ENCODE measurements at places on chromosomes 12 and 14.

- no peak for DNase-seq
Measured at GRCh38 chr12:64882687-64883086, 58.2 kb downstream of the TBC1D30 start.

DNA sequence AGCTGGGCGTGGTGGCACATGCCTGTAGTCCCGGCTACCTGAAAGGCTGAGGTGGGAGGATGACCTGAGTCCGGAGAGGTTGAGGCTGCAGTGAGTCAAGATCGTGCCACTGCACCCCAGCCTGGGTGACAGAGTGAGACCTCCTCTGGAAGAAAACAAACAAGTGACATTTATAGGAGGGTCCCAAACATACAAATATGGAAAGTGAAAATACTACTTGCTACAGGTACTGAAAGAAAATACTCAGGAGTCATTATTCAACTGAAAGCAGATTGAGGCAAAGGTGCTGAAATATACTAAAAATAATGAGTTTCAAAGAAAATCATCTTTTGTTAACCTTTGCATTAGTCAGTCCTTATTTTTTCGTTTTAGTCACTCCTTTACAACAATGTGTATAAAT is 53.5 kb downstream of the ETV6 start:
- no peak for DNase-seq

- no peak for DNase-seq
Measured at GRCh38 chr12:75971253-75971652, 60.3 kb downstream of the PHLDA1 start.

GRCh38 chr14:52044791-52045522 is 23.9 kb downstream of the NID2 start:
- no peak for DNase-seq

- DNase-seq, result no peak
Measured at GRCh38 chr14:95609398-95609990, 74.6 kb downstream of the GLRX5 start.
